Activated T-cell treated with anti-CD3 and anti-CD28 coated beads, Interleukin-2, amount 50 U/mL, for 72 hours (primary cell): ENCODE measurements at places on chromosomes 1 and 21.
A peak's percentile ranks its signal among the peaks of the same experiment; 100 is the strongest.

DNA sequence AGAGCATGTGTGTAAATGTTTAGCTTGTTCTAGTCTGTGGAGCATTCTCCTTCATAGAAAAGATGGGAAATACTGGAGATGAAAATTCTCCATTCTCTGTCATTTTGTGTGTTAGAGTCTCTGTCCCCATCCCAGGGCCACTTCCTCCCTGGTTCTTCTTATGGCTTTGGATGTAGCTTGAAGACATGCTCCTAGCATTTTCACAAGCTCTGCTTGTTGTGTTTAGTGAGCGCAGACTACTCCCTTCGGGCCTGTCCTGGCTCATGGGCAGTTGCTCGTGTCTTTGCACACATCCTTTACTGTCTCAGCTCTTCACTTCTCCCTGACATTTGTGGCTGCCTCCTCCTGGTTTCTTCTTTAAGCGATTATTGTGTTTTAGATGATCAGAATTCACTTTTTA is 30.4 kb downstream of the MAPKAPK2 start:
- DNase-seq, result no peak

GRCh38 chr1:79848316-79848715 is 841.8 kb upstream of the ADGRL4 start:
- no peak for DNase-seq

DNA sequence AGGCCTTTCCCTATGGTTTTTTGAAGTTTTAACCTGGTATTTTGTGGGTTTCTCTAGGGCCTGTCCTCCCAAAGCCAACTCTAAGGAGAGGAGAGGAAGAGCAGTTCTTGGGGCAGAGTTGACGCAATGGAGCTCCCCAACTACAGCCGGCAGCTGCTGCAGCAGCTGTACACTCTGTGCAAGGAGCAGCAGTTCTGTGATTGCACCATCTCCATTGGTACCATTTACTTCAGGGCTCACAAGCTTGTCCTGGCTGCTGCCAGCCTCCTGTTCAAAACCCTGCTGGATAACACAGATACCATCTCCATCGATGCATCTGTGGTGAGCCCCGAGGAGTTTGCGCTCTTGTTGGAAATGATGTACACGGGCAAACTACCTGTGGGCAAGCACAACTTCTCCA is 38.2 kb downstream of the ZBTB40 start:
- no peak for DNase-seq

DNA sequence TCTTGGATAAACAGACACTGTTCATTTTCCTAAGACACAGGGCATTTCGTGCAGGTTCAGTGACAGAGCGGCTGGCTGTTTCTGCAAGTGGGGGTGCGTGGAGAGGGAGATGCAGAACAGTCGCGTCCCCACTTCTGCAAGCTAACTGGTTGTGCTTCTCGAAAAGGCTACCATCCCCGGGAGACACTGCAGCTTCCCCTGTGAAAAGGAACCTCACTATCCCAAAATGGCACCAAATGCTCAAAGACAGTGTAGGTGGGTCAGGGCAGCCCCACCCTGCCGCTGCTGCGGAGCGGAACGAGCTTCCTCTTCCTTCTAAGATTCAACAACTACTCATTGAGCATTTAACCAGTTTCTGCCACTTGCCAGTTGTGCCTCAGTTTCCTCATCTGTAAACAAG is 19.2 kb upstream of the BACE2 start:
- no peak for DNase-seq

DNA sequence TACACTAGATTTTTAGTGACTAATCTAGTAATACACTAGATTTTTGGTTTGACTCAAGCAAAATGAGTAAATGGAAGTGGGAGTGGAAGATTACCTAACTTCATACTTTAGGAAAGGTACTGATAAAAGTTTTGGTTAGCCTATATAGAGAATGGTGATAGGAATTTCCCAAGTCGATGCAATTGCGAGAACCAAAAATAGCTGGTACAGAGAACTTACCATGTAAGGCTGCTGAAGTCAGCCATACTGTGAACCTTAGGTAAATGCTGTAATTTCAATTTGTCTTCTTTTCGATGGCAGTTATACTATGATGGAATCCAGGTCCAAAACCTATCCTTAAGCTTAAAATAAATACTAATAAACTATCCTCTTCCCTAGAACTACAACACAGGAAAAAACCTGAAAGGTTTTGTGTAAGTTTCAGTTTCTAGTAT is 4.6 kb downstream of the PNRC2 start:
- no peak for DNase-seq

- peak; percentile 17 for DNase-seq
Observed at GRCh38 chr1:54604572-54605370, 18.6 kb downstream of the FAM151A start.

- DNase-seq, result no peak
Observed at GRCh38 chr1:29550119-29550841, 314.0 kb downstream of the PTPRU start.

GRCh38 chr21:17786071-17786850 is 32.9 kb downstream of the C21orf91 start:
- no peak for DNase-seq

GRCh38 chr1:204266504-204267034 is 52.8 kb upstream of the GOLT1A start:
- no peak for DNase-seq

DNA sequence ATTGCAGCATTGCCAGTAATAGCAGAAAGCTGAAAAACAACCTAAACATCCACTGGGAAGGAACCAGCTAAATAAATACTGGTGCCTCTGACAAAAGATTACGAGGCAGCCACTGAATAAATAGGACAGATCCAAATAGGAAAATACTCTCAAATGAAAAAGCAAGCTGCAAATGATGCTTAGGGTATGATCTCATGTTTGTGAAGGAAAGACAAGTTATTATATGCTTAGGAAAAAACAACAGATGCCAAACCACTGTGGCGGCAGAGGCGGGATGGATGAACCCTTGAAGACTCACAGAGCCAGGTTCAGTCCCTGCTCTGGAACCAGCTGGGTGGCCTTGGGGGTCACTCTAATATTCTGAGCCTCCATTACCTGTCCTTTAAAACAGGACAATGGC is 41.6 kb downstream of the MATN1 start:
- no peak for DNase-seq

- peak; percentile 50 for DNase-seq
Observed at GRCh38 chr1:16122916-16123315, 33.0 kb downstream of the EPHA2 start.

DNA sequence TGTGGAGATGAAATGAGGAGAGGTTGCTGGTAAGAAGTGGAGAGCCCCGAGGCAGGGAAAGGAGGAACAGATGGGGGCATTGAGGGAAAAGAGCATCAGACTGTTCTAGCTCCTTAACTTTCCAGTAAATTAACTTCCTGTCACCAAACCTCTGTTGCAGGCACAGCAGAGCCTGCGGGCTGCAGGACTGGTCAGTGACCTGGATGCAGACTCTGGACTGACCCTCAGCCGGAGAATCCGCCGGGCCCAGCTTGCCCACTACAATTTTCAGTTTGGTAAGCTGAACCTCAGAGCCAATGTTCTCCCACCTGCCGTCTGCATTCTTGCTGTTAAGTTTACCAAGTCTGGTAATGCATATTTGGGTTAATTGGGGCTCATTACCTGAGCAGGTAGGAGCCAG is 2.5 kb upstream of the ECM1 start:
- DNase-seq, result no peak

GRCh38 chr1:227948493-227949260 is 945 bp upstream of the WNT9A start:
- DNase-seq, result no peak

GRCh38 chr1:230752407-230752806 is 5.2 kb downstream of the CAPN9 start:
- no peak for DNase-seq

- no peak for DNase-seq
Observed at GRCh38 chr1:246795906-246796694, 71.9 kb downstream of the SCCPDH start.

DNA sequence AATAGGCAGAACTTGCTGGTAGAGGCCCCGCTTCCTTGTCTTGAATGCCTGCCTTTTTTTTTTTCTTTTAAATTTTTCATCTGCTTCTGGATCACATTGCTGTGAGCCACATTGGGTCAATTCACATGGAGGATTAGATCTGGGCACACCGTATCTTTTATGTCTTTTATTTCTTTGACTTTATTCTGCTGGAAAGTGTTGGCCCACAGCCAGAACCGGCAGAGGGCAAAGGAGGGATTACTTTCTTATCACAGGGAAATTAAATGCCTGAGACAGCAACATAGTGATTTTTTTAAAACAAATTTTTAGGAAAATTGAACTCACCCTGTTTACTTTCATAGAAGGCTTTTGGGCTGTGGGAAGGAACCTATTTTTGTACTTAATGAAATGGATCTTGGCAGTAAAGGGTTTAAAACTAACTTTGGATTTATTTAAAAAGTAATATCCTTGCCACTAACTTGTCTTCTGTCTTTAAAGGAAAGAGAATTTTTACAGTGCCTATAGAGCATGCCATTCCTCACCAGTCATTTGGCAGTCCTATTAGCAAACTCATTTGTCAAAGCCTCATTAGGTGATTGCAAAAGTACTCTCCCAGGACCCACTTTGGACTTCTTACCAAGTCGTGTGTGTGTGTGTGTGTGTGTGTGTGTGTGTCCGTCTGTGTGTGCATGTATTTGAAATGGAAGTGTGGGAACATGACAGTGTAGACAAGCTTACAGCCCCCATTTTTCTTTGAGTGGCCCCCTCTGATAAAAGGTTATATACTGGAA is 68.4 kb downstream of the ST6GALNAC3 start:
- DNase-seq, result no peak
